T-helper 2 cell (primary cell): ENCODE measurements at places on chromosomes 7 and 10.

- no peak for DNase-seq
Measured at GRCh38 chr7:74101061-74101681, 17.6 kb downstream of the LIMK1 start.

GRCh38 chr10:120205368-120206018, 251.5 kb upstream of the PLPP4 start:
- no peak for DNase-seq

DNA sequence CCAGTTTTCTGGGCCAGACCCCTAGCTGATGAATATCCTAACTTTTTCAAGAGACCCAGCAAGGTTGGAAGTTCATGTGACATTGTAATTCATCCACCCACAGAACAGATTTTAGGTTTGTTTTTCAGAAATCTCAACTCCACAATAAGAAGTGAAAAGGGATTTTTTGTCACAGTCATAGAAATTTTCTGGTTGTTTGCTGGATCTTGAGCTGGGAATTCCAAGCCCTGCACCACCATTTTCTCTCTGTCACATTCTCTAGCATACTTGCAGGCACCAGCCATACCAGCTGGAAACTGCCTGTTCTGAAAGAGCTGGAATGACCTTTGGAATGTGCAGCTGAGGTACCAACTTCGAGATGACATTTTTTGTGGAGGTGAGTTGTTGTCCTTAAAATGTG, 8.5 kb downstream of the TAS2R60 start:
- no peak for DNase-seq

GRCh38 chr7:41403291-41403690, 299.6 kb downstream of the INHBA start:
- DNase-seq = no peak

GRCh38 chr7:131302876-131303707, 24.6 kb upstream of the MKLN1 start:
- no peak for DNase-seq

DNA sequence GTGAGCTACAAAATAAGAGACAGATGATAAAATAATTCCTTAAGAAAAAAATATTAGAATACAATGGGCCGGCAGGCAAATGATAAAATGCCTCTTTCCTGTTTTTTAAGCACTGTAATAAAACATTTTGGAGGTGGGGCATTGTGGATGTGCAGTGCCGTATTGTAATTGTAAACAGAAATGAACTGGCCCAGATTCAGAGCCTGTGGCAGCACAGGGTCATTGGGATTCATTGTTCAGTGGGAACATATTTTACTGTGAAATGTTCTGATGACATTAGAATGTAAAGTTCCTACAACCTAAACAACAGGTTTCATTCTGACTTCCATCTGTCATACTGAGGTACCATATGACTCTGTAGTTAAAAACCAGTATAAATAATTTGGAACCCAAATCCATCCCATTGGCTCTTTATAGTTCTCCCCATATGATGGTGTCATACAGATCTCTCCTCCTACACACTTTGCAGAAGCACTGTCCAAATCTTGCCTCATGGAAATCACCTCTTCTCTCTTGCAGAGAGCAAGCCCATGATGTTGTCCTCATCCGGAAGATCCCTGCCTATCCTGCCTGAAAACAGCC, 264.6 kb downstream of the WDR37 start:
- DNase-seq = peak; percentile 41

DNA sequence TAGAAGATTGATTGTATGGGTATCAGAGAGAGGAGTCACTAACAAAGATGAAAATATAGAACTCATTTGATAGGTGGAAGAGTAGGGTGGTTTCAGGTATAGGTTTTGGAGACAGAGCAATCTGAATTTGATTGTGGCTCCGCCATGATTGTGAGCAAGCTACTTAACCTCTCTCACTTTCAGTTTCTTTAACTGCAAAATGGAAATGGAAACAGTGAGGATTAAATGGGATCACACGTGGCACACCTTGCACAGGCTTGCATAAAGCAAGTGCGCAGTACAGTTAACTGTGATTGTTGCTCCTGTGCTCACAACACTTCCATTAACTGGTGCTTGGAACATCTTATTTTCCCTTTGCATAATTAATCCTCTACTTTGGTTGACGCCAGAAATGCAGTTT, 54.9 kb downstream of the ATXN7L1 start:
- no peak for DNase-seq

GRCh38 chr10:73743905-73744663, at the start of gene SEC24C:
Gene SEC24C, plus strand, starts transcription at chr10:73744372. Its CDS starts 2,461 bp downstream, at chr10:73746833.
- peak; percentile 90 for DNase-seq

- no peak for DNase-seq
Measured at GRCh38 chr10:28991333-28992270, 297.3 kb upstream of the LYZL1 start.

- no peak for DNase-seq
Measured at GRCh38 chr7:128914566-128915151, 4.2 kb upstream of the KCP start.

DNA sequence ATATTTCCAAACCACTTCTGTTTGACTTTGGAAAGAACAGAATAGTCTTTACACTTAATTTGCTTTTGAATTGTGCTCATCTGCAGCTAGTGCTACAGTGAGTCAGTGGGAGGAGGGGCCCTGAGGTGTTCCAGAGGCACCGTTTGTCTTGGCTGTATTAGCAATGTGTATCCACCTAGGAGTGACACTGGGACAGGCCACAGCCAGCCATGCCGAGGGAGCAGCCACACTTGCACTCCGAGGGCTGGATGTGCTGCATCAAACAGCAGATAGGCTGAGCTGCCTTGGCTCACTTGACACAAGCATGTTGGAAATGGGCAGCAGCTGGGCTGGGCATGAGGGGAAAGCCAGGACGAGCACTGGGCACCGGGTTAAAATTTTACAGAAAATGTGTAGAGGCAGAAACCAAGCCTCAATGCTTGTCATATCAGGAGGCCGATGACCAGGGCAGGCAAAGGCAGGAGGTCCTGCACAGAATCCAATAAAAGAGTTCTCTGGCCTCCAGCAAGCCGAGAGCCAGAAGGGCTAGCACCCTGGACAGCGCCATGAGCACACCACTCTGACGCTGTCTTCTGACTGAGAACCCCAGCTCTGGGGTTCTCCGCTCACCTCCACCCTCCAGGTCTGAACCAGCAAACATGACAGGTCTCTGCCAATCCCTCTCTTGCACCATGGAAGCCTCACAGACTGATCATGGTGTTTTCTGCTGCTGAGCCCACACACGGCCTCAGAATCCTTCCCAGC, 163.3 kb downstream of the GRID1 start:
- no peak for DNase-seq

GRCh38 chr7:28955718-28956607, 2.2 kb downstream of the TRIL start:
- peak; percentile 24 for DNase-seq

DNA sequence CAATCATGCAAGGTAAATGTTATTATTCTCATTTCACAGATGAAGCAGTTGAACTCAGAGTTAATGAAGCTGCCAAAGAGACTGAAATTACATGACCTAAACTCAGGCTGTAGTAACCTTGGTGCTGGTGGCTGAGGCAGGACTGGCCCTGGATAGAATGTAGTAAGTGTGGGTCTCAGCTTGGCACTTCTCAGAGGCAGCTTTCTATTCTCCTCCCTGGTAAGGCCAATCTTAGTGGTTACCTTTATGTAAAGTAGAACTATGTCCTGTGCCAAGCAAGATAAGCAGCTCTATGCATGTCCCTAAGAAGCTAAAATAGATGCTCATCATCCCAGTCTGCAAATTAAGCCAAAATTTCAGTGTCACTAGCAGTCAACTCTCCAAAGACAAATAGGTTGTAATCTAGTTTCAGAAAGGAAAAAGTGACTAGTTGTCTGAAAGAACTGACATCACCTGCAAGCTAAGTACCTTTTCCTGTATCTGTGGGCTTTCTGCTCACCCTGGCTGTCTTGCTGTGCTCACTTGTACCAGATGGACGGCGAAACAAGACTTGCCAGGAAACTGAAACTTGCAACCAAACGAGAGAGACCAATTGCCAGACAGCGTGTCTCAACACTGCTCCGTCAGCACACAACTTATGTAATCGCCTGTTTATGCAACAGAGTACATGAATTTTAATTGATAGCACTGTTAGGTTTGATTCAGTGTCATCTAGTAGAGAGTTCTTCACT, 43.7 kb downstream of the CH25H start:
- no peak for DNase-seq

DNA sequence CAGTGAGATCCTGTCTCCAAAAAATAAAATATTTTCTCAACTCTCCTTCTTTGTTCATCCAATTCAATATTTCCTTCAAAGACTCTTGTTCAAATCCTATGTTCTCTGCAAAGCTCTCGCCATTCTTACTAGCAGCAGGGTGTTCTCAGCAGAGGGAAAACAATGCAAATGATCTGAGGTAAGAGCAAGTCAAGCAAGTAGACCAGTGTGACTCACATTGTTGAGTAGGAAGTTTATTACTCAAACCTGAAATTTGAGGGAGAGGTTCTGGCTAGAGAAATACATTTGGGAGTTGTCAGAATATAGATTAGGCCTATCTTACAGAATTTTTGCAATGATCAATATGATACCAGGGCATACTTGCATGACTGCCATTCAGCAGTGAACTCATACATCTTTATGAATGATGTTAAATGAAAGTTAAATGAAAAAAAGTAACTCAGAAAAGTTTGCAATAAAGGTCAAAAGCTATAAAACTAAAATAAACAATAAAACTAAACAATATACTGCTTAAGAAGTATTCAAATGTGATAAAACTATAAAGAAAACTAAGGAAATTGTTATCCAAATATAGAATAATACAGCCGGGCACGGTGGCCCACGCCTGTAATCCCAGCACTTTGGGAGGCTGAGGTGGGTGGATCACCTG, 5.8 kb downstream of the IDE start:
- DNase-seq = no peak

GRCh38 chr7:83270407-83270806, 107.7 kb upstream of the PCLO start:
- no peak for DNase-seq

DNA sequence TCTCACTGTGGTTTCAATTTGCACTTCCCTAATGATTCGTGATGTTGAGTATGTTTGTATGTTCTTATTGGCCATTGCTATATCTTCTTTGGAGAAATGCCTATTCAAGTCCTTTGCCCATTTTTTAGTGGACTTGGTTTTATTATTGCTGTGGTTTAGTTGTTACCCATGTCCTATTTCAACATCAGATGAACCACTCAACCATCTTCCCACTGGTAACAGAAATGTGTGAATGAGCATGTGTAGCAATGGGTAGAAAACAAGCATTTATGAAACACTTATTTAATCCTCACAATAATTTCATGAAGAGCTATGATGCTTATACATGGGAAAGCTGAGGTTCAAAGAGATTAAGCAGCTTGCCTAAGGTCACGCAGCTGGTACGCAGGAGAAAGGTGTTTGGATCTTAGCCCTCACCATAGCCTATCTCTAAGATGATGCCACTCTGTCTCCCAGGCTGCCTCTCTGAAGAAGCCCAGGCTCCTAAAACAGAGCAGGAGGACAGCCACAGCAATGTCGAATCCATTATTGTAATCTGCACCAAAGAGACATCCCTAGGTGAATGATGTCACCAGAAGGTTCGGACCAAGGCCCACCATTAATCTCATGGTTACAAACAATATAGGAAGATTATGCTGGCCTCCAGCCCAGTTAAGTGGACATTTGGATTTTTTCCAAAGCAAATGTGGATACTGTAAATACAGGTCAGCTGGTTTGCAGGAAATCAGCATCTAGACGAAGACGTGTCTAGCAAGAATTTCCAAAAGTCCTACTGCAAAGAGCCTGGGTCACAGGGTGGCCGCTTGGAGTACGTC, 447.6 kb upstream of the ZMIZ1 start:
- DNase-seq = no peak

- DNase-seq = no peak
Measured at GRCh38 chr10:61835946-61836887, 65.3 kb upstream of the ARID5B start.

- DNase-seq = no peak
Measured at GRCh38 chr10:120607016-120607709, 150.1 kb downstream of the PLPP4 start.

GRCh38 chr10:131025333-131025732, 286.2 kb downstream of the TCERG1L start:
- no peak for DNase-seq

DNA sequence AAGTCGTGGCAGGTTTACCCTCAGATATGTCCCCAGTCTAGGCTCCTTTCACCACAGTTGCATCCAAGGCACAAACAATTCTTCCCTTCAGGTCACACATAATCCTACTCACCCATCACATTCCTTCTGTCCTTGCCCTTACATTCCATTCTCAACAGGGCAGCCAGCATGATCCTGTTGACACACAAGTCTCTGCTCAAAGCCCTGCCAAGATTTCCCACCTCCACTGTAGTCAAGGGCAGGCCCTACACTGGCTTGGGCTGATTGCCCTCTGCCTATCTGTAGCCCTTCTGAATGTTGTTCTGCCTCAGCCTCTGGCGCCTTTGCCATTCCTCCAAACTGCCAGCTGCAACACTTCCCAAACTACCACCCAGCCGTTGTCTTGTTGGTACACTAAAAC, 187.9 kb upstream of the AKR1E2 start:
- DNase-seq = no peak

DNA sequence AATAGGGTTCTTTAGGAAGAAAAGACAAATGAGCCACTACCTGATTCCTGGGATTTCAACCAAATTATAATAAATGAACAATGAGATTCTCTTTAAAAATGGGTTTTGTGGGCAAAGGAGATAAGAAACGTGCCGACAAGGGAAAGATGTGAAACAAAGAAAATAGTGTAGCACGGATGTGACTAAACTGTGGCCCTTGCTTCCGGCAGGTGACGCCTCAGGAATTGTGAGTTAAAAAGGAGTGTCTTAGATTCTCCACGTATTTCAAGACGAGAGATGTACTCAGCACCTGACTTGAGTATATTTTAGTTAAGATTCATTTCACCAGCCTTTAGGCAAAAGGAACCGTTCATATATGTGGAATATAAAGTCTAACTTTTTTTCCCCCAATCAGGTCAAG, 75.9 kb downstream of the DNAH11 start:
- DNase-seq = no peak

GRCh38 chr10:14953424-14954000, 384 bp downstream of the DCLRE1C start:
- DNase-seq = no peak

DNA sequence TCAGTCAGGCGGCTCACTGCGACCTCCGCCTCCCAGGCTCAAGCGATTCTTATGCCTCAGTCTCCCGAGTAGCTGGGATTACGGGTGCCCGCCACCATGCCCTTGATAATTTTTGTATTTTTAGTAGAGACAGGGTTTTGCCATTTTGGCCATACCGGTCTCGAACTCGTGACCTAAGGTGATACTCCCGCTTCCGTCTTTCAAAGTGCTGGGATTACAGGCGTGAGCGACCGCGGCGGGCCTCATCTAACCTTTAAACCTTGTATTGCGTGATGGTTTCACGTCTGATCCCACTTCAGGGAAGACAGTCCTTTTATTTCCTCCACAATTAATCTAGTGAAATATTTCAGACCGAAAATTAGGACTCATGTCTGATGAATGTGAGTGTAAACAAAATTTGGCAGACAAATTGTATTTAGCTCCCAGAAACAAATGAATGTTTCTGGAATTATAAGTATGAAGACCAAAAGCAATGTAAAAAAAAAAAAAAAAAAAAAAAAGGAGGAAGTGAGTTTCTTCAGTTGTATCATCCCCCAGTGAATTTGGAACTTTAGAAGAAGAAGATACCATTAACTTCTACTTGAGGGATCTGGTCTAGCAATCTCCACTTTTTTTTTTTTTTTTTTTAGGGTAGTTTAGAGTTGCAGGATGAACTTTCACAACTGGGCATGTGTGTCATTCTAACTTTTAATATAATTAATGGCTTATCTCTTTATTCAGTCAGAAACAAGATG, 1.6 kb downstream of the NUP42 start:
- no peak for DNase-seq
